ENCODE measurements at places on chromosomes 12 and 14.

DNA sequence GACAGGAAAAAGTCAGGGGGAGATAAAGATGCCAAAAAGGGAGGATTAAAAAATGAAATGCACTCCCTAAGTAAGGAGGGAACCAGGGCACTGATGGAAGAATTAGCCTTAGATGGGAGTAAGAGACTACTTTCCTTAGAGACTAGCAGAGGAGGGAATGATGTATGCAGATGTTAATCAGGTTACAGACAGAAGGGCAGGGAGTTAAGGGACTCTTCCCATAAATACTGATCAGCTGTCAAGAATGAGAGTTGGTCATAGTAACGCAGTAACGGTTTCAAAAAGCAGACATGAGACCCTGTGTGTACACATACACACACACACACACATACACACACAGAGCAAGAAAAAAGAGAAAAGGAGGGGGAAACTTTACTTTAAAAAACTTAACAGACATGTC, 93.4 kb downstream of the PHLDA1 start:
- DNase-seq: no peak

- DNase-seq: peak; percentile 29
Observed at GRCh38 chr12:13196130-13196921, at the start of gene EMP1. TSS of gene EMP1 (plus strand) at chr12:13196726. CDS start at chr12:13211511, 14,785 bp downstream.

DNA sequence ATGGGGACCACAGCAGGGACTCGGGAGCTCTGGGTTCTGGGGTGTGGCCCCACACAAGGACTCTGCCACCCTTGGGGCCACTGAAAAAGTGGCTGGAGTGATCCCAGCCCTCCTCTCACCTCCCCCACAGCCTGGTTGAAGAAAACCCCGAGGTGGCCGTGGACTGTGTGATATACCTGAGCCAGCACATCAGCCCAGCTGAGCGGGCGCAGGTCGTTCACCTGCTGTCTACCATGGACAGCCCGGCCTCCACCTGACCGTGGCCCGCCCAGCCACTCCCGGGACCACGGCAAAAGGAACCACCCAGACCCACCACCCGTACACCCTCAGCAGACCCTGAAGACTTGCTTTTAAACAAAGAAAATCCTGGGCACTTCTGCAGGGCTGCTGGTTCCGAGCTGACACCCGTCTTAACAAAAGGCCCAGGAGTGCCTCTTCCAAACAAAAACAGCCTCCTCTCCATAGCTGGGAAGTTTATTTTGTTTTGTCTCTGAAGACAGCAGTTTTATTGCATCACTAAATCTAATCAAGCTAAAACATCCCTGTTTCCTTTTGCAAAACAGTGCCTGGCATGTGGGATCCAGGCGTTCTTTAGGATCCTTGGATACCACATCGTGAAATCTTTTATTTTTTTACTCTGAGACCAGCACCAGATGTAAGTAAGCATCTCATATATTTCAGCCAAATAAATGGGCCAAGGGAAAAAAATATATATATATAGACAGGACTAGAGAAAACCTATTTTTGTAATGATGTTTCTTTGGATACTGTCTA, 42.8 kb downstream of the FOXN4 start:
- DNase-seq: no peak

DNA sequence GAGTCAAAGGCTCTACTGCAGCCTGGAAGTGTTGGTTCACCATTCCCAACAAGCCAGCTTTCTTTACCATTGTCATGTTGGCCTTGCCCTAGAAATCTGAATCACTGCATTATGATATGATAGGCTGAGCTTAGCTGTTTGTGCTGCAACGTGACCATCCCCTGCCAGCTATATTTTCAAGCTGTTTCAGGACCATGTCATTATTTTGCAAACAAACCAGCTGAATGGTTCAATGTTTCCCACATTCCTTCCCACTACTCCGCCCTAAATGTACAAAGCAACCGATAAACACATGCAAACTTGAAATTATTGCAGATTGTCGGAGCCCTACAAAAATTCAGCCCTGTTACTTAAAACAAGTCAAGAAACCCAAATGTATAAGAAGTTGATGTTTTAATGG, 136.1 kb downstream of the KICS2 start:
- DNase-seq: no peak

GRCh38 chr12:124422570-124423523, 128.0 kb downstream of the RFLNA start:
- DNase-seq: peak; percentile 58

Data from HepG2 (cell line).